Jurkat, Clone E6-1 (cell line): ENCODE measurements at places on chromosomes 4 and X.

GRCh38 chr4:139740531-139741041, 75.0 kb downstream of the MGST2 start:
- DNase-seq = no peak

- no peak for DNase-seq
These were observed 44.4 kb upstream of the STOX2 start for GRCh38 chr4:183860731-183861130.

DNA sequence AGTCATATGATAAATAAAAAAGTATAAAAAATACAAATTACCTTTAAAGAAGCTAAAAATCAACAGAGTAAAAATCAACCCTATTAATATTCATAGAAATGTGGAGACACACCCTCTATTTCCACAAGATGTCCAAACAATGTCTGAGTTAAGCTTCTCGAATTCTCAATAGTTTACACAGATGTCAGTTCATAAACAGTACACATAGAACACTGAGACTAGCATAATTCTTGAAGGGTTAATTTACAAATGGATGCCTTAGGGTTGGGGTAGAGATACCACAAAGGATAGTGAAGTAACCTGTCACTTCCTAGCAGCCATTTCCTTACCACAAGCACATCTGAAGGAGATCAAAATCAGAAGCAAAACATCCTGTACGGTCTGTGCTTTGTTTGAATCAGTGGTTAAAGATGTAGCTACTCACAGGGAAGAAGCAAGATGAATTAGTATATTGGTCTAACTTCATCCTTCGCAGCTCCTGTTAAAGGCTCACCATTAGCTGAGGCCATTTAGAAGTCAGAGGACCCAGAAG, 2393.9 kb downstream of the ARAP2 start:
- peak; percentile 80 for DNase-seq

DNA sequence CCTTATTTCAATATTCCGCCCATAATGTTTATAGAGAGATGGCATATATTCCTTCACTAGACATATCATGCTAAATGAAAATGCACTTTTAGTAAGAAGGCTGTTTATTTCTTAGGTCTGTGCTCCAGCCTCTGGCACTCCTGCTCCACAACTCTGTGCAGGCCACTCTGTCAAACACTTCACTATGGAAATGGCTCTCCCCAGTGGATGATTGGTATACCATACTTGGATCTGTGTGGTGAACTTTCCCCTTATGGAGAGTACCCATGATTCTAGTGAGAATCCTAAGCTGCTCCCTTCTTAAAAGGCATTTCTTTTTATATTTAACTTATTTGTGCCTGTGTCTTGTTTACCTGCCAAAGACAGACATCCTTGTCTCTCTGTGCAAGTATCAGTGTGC, 480.1 kb upstream of the GALNT7 start:
- no peak for DNase-seq

- DNase-seq = peak; percentile 41
These were observed at the start of gene TLR1 for GRCh38 chr4:38804654-38805295. Gene TLR1 (minus strand): TSS chr4:38804791. CDS start chr4:38798831, 5,960 bp downstream.

DNA sequence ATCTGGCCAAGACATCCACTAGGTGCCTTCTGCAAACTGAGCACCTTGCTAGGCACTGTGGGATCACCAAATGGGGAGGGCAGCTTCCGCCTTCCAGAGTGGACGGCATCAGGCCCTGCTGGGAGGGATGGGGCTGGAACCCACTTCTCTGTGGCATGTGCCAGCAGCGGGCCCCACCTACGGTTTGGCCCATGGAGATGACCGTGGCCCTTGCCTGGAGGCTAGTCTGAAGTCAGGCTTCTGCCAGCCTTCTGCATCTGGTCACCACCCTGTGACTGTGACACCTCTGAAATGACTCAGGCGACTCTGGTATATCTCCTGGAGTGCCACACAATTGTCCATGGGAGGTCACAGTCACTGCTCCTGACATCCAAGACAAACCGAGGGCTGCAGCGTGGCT, 7.2 kb downstream of the SSR4 start:
- DNase-seq = no peak

DNA sequence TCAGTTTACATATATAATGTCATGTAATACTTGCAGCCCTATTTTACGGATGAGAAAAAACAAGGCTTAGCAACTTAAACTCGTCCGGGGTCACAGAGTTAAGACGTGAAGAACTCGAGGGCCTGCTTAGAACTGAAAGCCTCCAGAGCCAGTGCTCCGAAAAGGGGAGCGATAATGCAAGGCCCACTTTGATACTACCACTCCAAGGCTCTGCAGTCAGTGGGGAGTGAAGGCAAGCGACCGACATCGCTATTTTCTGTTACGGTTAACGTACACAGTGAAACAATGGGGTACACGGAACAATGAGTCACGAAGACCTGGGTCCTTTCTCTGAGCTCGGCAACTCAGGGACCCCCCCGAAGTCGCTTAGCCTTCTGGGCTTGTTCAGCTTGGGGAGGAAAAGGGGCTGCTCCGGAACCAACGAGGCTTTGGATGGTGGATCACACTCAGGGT, 965 bp downstream of the PPA2 start:
- DNase-seq = no peak
